Daoy (cell line): ENCODE measurements at places on chromosomes 5 and 9.

GRCh38 chr9:135565636-135566035, 4.1 kb downstream of the PAEP start:
- no peak for DNase-seq

- DNase-seq = no peak
Measured at GRCh38 chr9:82308836-82309235, 320.3 kb downstream of the SPATA31D1 start.

GRCh38 chr9:20442461-20443319, 179.6 kb downstream of the MLLT3 start:
- no peak for DNase-seq

DNA sequence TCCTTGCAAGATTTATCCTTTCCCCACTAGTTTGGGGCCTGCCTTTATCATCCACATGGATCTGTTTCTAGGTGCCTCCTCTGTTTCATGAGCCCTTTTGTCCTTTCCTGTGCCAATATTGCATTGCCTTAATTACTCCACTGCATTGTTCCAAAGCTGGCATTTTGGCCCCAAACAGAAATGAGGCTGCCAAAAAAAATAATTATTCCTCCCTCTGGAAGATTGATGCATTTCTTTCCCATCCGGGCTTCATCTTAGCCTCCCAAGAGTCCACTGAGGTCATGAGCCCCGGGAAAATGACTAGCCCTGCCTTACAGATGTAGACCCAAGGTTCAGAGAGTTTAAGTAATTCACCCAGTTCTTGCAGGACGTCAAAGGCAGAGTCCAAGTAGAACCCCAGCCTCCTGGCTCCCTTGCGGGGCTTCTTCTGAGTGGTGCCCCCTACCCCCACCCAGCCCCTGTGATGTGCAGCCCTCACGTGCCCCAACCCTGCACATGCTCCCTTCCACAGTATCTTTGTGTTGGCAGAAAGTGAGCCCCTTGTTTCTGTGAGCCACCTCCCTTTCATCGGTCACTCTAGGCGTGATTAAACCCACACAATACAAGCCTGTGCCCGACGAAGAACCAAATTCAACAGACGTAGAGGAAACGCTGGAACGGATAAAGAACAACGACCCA, 62.1 kb downstream of the TMOD1 start:
- no peak for DNase-seq

- no peak for DNase-seq
Measured at GRCh38 chr5:31378838-31379237, 153.1 kb downstream of the DROSHA start.

DNA sequence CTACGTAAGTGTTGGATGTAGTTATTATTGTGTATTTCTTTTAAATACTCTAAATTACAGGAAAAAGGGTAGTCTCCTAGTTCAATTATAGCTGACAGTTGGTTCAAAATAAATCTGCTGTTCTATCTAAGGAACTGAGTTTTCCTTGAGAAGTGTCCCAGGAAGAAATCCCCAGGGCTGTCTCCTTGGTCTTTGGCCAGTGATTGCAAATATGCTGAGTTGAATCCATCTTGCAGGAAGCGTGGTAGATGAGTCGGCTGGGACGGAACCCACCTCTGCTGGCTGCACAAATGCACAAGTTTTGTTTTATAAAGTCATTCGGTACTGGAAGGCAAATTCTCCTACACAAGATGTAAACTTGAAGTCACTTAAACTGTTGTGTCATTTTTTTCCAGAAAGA, 30.2 kb upstream of the HOMER1 start:
- DNase-seq = no peak

GRCh38 chr9:93288891-93289883, 105.2 kb downstream of the WNK2 start:
- peak; percentile 75 for DNase-seq

DNA sequence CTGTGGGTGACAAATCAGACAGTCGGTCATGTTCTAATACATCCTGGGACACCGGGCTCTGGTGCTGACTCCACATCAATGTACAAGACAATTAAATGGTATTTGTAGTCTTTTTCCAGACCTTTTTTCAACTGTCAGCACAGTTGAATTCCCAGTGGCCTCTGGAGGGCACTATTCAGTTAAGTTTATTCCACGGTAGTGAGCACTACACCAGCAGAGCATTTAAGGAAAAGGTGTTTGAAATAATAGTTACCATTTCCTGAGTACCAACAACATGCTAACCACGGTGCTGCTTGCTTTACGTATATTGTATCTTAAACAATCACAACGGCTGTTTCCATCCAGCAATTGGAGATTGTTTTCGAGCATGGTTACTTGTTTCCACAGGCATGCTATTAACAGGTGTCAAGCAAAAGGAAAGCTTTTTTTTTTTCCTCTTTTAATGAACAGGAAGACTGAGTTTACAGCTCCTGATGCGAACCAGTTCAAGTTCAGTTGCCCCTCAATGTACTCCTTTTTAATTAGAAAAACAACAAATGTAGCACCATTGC, 186.7 kb downstream of the PDZD2 start:
- peak; percentile 53 for DNase-seq

GRCh38 chr9:127199001-127199791, 65.4 kb upstream of the GARNL3 start:
- DNase-seq = peak; percentile 82

GRCh38 chr5:176157656-176158055, 80.6 kb upstream of the SIMC1 start:
- peak; percentile 76 for DNase-seq

- DNase-seq = no peak
Measured at GRCh38 chr5:35134278-35135030, 86.7 kb upstream of the AGXT2 start.

DNA sequence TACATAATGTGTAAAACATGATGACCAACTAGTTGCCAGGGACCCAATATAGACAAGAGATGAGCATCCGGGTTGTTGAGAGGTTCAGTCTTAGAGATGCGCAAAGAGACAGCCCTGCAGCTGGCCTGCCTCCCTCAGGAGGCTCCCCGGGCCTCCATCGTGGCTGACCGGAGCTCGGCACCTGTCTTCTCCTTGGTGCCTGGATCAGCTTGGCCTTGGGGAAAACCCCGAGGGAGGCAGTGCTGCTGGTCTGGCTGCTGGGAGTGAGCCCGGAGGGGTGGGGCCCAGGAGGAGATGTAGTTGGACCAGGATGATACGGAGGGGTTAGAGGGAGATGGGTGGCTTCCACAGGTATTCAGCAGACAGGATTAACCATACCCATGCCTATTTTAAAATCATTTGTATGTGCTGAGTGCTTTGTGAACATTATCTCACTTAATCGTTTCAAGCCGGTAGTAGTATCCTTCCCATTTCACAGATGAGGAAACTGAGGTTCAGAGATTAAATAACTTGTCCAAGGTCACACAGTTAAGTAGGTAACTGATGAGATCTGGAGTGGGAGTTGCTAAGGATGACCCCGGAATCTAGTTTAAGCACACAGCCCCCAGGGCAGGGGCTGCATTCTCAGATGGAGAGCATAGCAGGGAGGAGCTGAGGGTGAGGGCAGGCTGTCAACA, 173.8 kb downstream of the COL23A1 start:
- DNase-seq = no peak

- DNase-seq = no peak
Measured at GRCh38 chr5:129115680-129116079, 21.1 kb downstream of the ISOC1 start.

DNA sequence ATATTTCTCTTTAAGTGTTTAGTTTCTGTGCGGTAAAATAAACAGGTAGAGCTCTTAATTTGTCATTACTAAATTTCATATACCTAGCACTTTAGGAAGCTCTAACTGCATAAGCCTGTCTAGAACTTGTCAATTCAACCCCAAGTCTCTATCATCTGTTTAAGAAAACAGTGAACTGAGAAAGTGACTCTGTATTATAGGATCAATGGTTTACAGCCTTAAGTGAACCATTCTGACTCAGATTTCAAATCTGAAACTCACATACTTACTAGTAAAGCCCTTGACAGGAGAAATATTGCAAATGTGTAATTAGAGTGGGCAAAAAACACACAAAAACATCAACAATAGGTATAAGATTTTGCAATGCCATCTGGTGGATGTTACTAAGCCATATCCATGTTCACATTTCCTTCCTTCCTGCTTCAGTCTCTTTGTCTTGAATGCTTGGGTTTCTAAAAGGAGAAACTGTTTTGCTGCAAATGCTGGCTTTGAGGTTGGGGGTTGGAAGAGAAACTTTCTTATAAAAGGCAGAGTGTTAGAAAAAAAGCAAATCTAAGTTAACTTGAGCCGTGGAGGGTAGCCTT, 101.8 kb downstream of the DOCK8 start:
- DNase-seq = no peak

- DNase-seq = no peak
Measured at GRCh38 chr5:67437905-67438845, 241.6 kb upstream of the CD180 start.

DNA sequence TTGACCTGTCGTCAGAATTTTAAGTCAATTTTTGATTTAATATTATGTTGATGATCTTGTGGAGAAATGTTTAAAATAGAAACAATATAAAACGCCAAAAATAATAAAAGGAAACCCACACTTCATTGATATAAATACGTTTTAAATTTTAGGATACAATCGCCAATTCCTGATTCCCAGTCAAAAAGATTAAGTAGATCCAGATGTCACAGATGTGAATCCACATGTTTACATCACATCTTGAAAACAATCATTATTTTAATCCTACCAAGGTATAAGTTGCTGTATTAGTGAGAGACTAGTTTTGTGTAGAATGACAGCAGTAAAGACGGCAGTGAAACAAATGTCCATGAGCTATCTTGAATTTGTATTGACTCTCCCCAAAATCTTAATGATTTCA, 4.9 kb downstream of the TAS2R1 start:
- DNase-seq = no peak

GRCh38 chr5:65809817-65810531, 88.0 kb downstream of the NLN start:
- peak; percentile 92 for DNase-seq

DNA sequence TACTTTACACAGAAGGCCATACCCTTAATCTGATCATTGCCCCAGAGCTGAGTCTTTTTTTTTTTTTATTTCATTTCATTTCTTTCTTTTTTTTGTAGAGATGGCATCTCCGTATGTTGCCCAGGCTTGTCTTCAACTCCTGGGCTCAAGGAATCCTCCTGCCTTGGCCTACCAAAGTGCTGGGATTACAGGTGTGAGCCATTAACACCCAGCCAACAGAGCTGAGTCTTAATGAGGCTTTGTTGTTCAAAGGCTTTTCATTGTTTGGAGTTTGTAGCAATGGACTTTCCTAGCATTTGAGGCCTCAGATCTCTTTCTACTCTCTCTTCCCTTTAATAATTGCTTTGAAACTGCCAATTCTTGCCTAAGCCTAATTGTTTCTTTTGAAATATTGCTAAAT, 176.5 kb upstream of the FBN2 start:
- no peak for DNase-seq

- DNase-seq = peak; percentile 45
Measured at GRCh38 chr5:74638970-74639806, 1.3 kb downstream of the ENC1 start.

DNA sequence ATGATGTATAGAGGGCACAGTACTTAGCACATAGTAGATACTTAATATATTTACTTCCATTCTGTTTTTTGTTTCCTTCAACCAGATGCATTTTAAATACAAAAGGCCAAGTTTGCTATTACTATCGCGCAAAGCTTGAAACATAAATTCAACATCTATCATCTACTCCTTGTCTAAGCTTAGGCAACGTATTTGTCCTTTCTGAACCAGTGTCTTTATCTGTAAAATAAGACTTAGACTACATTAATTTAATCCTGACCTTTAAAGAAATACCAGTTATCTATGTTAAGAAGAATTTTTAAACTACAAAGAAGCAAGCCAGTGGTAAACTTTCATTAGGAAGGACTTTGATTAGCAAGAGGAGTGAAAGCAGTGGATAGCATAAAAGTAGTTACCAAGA, 173.0 kb downstream of the WDR70 start:
- DNase-seq = no peak

DNA sequence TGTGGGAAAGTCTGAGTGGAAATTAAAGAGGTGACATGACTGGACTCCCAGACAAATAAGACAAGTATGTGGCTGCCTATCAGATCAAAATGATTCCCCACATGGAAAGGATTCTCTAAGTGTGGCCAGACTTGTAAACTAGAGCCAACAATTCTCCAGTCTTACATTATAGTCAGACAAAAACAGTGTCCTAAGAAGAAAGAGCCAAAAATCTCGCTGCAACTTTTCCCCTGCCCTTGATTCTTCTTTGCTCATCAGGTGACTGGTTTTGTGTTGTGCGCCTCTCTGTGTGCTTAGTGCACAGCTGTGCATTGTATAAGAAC, 164.2 kb upstream of the TARS1 start:
- no peak for DNase-seq

- DNase-seq = no peak
Measured at GRCh38 chr9:120308495-120308894, 271.5 kb downstream of the CDK5RAP2 start.

- no peak for DNase-seq
Measured at GRCh38 chr5:135236228-135236907, 162.7 kb downstream of the MACROH2A1 start.

GRCh38 chr5:68891718-68892117, 202.1 kb upstream of the SLC30A5 start:
- DNase-seq = no peak

DNA sequence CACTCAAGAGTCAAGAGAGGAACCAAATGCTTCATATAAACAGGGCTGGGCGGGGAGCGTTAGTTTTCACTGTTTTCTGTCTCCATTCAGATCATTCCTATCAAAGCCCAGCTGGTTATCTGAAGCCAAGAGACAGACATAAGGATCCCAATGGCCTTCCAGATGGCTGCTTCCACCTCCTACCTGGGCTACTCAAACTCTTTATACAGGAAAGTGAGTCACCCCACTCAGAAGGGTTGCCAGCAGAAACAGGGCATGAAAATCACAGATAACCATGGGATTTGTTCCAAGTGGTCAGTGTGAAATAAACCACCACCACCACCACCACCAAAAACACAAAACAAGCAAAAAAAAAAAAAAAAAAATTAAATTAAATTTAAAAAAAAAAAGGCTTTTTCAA, 5.5 kb downstream of the PRSS3 start:
- DNase-seq = peak; percentile 68

GRCh38 chr5:113119246-113119924, 142.8 kb downstream of the DCP2 start:
- no peak for DNase-seq
